ENCODE measurements at places on chromosomes 12 and 14. TPM values are rescaled to one million over a fixed set of nuclear protein-coding genes. Genes with fewer than 3 reads are reported as not detected.

The RIPK3 gene
- 0.76 TPM for total RNA-seq

The DLK1 gene
- 1.9 TPM for total RNA-seq

The CYP27B1 gene
- total RNA-seq: 2.2 TPM

The KRT4 gene
- 0.25 TPM for total RNA-seq

The CCND2 gene
- total RNA-seq: 1.3 TPM

The SLC4A8 gene
- 5.6 TPM for total RNA-seq

The ART4 gene
- 0.25 TPM for total RNA-seq

The KRT74 gene
- 0.66 TPM for total RNA-seq

The SOCS4 gene
- total RNA-seq: 21.5 TPM

The ARMH4 gene
- total RNA-seq: 0.53 TPM

The DYNLL1 gene
- total RNA-seq: 414 TPM

The DIO2 gene
- total RNA-seq: 0.37 TPM

The NXPH4 gene
- 1.8 TPM for total RNA-seq

The SRRM4 gene
- total RNA-seq: 0.24 TPM

The L2HGDH gene
- total RNA-seq: 13.9 TPM

The OAS2 gene
- total RNA-seq: 1.1 TPM
